ENCODE measurements at places on chromosomes 4 and X. TPM values are rescaled to one million over a fixed set of nuclear protein-coding genes. Genes with fewer than 3 reads are reported as not detected.
A peak's percentile ranks its signal among the peaks of the same experiment; 100 is the strongest.

GRCh38 chr4:104064646-104065577, 345.1 kb upstream of the TACR3 start:
- peak; percentile 32 for DNase-seq

DNA sequence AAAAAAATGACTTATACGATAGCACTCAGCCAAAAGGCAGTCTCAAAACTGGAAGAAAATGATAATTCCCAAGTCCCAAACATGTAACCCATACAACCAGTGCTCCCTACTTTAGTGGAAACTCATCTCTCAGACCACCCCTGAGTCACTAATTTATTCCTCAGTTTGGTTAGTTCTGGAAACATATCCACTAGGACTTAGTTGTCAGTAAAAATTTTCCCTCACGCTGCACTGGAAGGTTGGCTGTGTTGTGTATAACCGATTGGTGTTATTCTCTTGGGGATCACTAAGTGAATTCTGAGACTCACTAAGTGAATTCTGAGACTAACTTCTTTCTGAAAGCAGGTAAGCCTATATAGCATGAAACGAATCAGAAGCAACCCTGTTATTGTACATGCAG, 48.5 kb upstream of the GAB1 start:
- no peak for DNase-seq

- DNase-seq, result no peak
Measured at GRCh38 chr4:6248394-6248793, 21.3 kb upstream of the WFS1 start.

- DNase-seq, result no peak
Measured at GRCh38 chrX:119013164-119013563, 38.7 kb downstream of the LONRF3 start.

DNA sequence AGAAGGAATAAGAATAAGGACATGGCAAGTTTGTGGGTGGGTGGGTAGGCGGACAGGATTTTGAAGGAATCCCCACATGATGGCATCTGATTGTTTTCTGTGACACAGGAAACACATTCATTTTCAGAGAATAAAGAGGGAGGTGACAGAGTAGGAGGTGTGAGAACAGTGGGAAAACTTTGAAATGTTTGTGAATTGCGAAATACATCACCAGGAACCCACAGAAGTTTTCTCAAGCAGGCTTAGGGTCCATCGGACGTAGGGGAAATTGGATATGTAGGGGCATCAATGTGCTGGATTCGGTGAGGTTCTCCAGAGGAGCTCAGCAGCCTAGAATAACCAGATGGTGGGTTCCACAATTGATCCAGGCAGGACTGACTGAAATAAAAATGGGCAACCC, 171.6 kb downstream of the GLRA2 start:
- DNase-seq, result no peak

DNA sequence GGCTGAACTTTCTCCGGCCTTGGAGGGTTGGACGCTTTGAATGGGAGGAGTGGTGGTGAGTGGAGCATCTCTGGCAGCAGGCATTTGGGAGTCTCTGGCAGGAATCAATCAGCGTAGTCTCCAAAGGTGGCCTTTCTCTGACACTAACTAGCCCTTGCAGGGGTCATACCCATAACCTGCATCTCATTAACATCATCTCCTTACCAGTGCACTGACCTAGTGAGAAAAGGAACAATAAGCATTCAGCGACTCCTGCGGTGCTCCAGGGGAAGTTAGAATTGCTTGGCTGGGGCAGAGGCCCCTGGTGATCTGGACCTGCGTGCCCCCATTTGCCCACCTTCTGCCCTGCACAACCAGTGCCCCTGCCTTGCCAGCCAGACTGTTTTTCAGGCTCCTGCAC, 161.9 kb downstream of the PTTG2 start:
- DNase-seq, result no peak

GRCh38 chr4:20538905-20539304, 161.4 kb upstream of the PACRGL start:
- no peak for DNase-seq

XK gene
- polyA plus RNA-seq, result 12.3 TPM

Measured in large intestine (tissue), 12 donors.